ENCODE measurements at places on chromosomes 1 and 21.

- DNase-seq = no peak
Measured at GRCh38 chr21:36092681-36093080, 22.9 kb downstream of the CBR1 start.

GRCh38 chr1:152479792-152480595, 30.6 kb upstream of the LCE5A start:
- DNase-seq = no peak

DNA sequence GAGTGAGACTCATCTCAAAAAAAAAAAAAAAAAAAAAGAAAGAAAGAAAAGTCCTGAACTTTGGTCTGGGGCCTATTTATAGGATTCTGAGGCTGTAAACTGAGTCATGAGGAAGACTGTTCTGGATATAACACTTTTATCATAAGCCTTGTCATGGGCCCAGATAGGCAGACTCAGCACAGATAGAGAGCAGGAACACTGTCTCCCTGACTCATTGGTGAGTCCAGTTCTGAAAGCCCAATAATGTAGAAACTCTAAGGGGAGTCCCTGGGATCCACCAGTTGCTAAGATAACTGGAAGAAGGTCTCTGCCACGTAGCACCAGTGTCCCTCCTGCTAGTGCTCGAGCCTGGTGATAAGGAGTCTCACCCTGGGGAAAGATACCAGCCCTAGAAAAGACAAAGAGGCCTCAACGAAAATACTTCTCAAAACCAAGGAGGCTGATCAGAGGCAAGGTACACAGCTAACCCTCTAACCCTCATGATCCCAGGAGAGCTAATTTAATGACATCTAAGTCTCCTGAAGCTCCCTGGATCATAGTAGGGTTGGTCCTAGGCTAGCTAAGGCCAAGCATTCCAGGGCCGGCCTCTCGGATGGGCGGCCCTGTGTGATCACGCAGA, 43.5 kb downstream of the LPAR3 start:
- DNase-seq = no peak

- no peak for DNase-seq
Measured at GRCh38 chr1:223730479-223731132, 18.3 kb downstream of the CAPN2 start.

DNA sequence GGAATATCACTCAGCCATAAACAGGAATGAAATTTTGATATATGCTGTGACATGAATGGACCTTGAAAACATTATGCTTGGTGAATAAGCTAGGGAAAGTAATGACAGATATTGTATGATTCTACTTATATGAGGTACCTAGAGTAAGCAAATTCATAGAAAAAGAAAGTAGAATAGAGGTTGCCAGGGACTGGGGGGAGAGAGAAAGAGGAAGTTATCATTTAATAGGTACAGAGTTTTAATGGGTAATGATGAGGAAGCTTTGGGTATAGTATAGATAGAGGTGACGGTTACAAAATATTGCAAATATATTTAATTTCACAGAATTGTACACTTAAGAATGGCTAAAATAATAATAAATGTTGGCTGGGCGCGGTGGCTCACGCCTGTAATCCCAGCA, 31.2 kb upstream of the ENSA start:
- no peak for DNase-seq

GRCh38 chr1:87495147-87495546, 166.5 kb downstream of the LMO4 start:
- no peak for DNase-seq

- DNase-seq = no peak
Measured at GRCh38 chr1:64909031-64909430, 57.3 kb downstream of the JAK1 start.

DNA sequence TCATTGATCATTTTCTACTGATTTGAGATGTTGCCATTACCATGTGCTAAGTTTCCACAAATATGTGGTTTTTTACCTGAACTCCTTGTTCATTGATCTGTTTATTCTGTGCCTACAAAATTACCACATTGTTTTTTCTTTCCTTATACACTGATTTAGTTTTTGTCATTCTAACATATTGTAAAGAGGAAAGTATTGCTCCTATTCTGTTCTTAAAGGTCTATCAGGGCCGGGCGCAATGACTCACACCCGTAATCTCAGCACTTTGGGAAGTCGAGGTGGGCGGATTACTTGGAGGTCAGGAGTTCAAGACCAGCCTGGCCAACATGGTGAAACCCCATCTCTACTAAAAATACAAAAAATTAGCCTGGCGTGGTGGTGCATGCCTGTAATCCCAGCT, 75.1 kb downstream of the CAMTA1 start:
- DNase-seq = no peak

DNA sequence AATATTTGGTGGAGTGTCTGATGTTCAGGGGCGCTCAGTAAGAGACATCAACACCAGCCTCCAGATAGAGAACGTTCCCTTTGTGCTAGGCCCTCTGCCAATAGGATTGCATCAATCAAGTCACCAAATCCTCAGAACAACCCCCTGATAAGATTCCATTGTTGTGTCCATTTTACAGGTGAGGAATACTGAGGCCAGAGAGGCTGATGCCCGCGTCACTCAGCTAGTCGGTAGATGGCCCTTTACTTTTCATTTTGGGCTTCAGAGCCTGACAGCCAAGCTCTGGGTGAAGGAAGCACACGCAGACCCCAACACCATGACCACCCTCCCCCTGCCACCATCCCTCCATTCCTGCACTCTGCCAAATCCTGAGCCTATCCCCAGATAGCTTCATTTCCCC, 406.2 kb downstream of the PTPRU start:
- DNase-seq = no peak

DNA sequence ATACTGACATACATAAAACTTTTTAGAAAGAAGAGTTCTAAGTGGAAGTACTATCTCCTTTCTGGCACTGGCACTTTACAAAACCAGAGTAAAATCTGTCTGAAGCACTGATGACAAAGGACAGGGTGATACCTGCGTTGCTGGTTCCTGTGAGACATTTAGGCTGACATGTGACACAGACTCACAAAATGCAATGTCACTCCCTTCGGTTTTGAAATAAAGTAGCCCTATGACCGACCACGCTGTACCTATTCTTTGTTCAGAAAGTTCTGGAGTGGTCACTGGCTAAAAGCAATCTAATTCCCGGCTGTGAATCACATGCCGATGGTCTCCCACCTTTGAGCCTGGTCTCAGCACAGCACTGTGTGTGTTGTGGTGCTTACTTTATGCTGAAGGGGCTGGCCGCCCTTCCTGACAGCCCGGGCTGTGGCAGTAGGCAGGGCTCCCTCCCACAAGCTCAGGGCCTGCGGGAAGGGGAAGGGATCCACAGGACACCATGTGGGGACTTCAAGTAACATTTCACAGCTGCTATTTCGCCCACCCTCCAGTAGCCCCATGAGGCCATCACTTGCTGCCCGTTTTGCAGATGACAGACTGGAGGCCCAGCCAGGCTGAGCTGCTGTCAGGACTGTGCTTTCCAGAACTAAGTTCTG, 48.0 kb downstream of the MRPL37 start:
- no peak for DNase-seq

GRCh38 chr1:237152506-237153335, 110.7 kb downstream of the RYR2 start:
- no peak for DNase-seq

GRCh38 chr1:15332525-15332924, 77.2 kb upstream of the EFHD2 start:
- no peak for DNase-seq

GRCh38 chr1:21232044-21232443, 55.3 kb upstream of the EIF4G3 start:
- DNase-seq = no peak

DNA sequence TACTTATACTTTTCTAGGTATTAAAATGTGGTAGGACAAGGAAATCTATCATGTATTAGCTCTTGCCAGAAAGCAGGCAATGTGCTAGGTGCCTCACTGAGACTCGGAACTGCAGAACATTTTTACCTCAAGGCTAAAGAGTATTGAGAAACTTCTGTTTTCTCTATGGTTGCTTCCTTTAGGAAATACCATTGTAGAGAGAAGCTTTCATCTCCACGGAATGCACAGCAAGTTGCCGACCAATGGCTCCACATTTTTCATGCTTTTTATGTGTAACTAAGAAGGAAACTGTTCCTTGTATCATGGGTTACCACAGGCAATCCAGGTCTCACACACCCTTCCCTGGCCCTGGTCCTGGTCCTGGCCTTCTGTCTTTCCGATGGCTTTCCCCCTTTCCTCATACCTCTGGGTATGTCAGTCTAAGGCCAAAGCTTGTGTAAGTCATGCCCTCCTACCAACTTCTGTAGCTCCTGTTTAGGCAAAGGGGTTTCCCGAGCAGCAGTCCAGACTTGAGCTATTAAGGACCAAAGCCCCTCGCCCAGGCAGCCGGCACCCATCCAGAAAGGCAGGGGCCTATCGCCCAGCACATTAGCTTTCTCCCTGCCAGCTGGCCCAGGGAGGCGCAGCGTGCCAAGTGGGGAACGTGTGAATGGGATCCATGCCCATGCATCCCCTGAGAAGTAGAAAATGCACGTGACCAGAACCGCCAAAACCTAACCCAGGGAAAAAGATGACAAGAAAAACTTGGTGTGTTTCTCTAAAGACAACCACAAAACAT, 225.0 kb downstream of the PBX1 start:
- DNase-seq = no peak

- no peak for DNase-seq
Measured at GRCh38 chr1:75745276-75745675, 20.8 kb downstream of the ACADM start.

- DNase-seq = no peak
Measured at GRCh38 chr1:117363571-117364048, 3.6 kb upstream of the MAN1A2 start.

Data from right forelimb (tissue), 1 donor.